ENCODE measurements at places on chromosomes 5 and 9. TPM values are rescaled to one million over a fixed set of nuclear protein-coding genes. Genes with fewer than 3 reads are reported as not detected.

The NUTM2G gene
- not detected for total RNA-seq

The CPLANE1 gene
- 23.3 TPM for total RNA-seq

The CDH18 gene
- not detected for total RNA-seq

The TCERG1 gene
- 48.6 TPM for total RNA-seq

- H3K4me3 ChIP-seq, result no peak overlapping the region
- H3K36me3 ChIP-seq, result no peaks in the 10 kb centered on the region
- no peaks in the 10 kb centered on the region for H3K27me3 ChIP-seq
- no peak for DNase-seq
- no peaks in the 10 kb centered on the region for H3K4me1 ChIP-seq
These were observed 67.5 kb downstream of the SPEF2 start for GRCh38 chr5:35685161-35685560.

GRCh38 chr9:95030344-95030743, 287.2 kb downstream of the FANCC start:
- H3K36me3 ChIP-seq, result peaks cover 8% of the 10 kb centered on the region
- H3K4me3 ChIP-seq, result no peak overlapping the region
- peaks cover 40% of the 10 kb centered on the region for H3K4me1 ChIP-seq
- H3K27me3 ChIP-seq, result no peaks in the 10 kb centered on the region

- no peak overlapping the region for H3K4me3 ChIP-seq
- H3K36me3 ChIP-seq, result peaks cover 8% of the 10 kb centered on the region
- no peaks in the 10 kb centered on the region for H3K4me1 ChIP-seq
These were observed 85.2 kb downstream of the CYFIP2 start for GRCh38 chr5:157350939-157351801.

DNA sequence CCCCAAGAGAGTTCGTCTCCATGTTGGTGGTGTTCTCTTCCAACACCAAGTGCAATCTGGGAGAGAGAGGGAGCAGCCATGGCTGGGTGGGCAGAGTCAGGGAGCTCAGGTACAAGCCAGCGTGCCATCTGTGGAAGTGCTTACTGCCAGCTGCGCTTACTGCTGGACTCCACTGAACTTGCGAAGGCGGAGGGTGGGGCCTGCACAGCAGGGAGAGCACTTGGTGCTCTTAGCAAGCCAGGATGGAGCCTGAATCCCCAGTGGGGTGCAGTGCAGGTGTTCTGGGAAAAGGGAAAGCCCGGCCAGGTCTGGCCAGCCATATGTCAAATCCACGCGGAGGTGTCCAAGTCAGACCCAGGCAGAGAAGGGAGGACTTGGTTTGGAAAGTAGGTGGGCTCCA, 142.0 kb downstream of the FANCC start:
- H3K36me3 ChIP-seq, result no peaks in the 10 kb centered on the region
- no peak overlapping the region for H3K4me3 ChIP-seq
- no peak for DNase-seq
- no peak overlapping the region for H3K27ac ChIP-seq

All from kidney (tissue), 22 donors.